ENCODE measurements at places on chromosomes 2 and 18.

GRCh38 chr2:221571551-221572218 lies 419 bp downstream of the EPHA4 start:
- DNase-seq: no peak

- no peak for DNase-seq
Observed at GRCh38 chr2:32474381-32474780, 117.6 kb downstream of the BIRC6 start.

GRCh38 chr2:36582538-36582937 lies 15.4 kb downstream of the FEZ2 start:
- DNase-seq: no peak

- no peak for DNase-seq
Observed at GRCh38 chr2:154452471-154452870, 246.0 kb upstream of the KCNJ3 start.

DNA sequence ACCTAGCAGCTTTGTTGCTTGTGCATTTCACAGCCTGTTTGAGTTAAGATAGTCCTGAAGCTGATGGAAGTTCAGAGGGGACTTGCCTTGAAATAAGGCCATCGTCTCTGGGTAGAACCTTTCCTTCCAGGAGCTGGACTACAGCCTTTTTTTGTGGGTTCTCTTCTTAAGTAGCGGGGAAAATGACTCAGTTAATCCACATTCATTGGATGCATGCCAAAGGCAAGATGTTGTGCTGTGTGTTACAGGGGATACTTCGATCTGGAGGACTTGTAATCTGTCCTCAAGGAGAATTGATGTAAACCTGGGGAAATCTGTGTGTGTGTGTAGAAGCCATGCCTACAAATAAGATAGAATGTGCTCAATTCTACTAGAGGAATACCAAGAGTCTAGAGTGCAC lies 46.8 kb downstream of the RPIA start:
- no peak for DNase-seq

- DNase-seq: peak; percentile 59
Observed at GRCh38 chr2:3282056-3282998, 95.3 kb downstream of the EIPR1 start.

- DNase-seq: no peak
Observed at GRCh38 chr2:101249826-101250225, 2.9 kb upstream of the CNOT11 start.

DNA sequence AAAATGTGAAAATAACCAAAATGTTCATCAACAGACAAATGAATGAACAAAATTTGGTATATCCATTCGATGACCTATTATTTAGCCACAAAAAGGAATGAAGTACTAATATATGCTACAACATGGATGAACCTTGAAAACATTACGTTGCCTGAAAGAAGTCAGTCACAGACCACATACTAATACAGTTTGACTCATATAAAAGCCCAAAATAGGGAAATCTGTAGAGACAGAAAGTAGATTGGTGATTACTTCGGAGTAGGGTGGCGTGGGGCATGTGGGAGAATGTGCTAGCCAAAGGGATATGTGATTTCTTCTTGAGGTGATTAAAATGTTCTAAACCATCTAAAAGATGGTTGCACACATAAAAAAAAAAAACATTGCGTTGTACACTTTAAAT lies 44.2 kb upstream of the PPM1B start:
- no peak for DNase-seq

- DNase-seq: no peak
Observed at GRCh38 chr2:45950606-45951005, 299.1 kb downstream of the PRKCE start.

DNA sequence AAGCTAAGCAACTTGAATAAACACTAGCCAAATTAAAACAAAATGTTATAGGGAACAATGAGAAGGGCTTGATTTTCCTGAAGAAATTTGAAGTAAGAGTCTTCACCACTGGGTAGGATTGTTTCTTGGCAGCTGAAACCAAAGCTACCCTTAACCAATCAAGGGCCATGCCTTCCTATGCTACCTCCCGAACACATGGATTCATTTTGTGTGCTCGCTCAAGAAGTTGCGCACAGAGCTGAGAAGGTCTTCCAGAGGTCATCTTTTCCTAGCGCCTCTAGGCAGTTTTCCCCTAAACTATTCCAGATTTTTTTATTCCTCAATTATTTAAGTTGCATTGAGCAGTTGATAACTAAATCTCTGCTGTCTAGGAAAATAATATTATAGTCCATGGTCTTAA lies 264.6 kb downstream of the RBM43 start:
- no peak for DNase-seq

- no peak for DNase-seq
Observed at GRCh38 chr2:39706945-39707344, 41.2 kb downstream of the TMEM178A start.

GRCh38 chr18:7958081-7958896 lies 391.2 kb downstream of the PTPRM start:
- DNase-seq: no peak

GRCh38 chr2:9967053-9967775 lies 15.7 kb downstream of the GRHL1 start:
- no peak for DNase-seq

GRCh38 chr2:100954044-100954420 lies 48.1 kb upstream of the RPL31 start:
- no peak for DNase-seq

DNA sequence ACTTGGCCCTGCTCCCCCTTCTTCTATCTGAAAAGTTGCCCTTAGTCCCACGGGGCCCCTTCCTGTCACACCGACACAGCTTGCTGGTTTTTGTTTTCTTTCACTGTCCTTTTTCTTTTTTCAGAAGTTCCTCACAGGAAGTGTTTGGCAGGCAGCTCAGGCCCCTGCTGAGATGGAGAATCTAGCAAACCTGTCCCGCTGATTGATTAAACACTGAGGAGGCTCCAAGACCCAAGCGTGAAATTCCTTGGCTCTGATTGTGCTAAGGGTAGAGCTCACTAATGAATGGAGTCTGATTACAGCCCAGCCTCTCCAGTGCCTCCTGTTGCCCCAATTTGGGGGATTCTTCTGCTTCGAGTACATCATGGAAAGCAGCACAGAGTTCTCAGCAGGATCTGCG lies 365.9 kb upstream of the MEX3C start:
- no peak for DNase-seq

Measured in NCI-H1048 (cell line).